ENCODE measurements at places on chromosomes 7 and 10.

DNA sequence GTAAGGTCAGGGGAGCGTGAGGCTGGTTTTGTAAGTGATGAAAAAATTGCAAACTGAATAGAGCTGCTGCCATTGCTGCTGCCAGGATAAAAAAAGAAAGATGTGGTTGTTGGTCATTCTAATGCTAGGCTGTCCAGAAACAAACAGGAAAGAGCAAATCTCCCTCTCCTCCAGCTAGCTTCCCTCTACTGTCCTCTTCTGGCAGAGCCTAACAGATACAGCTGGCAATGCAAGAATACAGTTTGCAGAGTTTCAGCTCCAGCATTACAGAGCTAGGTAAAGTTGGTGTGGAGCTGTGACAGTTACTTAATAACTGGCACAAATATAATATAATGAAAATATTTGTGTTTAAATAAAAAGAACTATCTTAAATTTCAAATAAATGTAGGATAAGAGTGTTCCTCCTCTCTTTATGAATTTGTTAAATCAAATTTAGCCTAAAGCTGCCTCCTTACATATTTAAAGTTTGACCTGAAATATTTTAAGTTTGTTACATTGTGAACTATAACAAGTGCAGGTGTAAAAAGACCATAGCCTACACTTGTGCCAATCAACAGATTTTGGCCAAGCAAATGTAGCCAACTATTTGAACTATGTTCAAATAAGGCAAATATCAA lies 407.7 kb downstream of the SH2D4B start:
- no peak for DNase-seq

- no peak for DNase-seq
These were observed 45.7 kb downstream of the BTAF1 start for GRCh38 chr10:91969297-91969696.

DNA sequence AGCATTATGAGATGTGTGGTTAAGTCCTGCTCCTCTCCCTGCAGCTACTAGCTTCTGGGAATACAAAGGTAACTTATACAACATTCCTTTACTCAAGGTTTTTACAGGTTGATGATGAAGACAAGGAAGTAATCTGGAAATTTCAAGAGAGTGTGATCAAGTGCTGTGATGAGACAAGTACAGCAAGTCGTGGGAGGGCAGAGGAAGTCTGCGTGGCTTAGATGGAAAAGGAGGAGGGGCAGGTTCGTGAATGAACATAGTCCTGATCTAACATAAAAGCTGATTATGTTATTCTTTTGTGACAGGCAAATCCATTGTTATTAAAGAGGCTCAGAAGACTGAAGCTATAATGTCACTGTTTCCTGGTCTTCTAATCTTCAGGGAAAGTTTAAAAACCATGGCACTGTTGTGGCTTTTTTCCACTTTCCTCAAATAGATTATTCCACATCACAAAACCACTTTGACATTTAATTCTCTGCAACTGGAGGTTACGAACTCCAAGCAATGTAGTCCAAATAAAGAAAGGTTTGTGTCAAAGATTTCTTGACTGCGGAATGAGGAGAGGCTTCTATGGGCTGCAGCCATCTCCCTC lies 84.1 kb downstream of the CPXM2 start:
- no peak for DNase-seq

- DNase-seq, result no peak
These were observed 1203.2 kb downstream of the SORCS3 start for GRCh38 chr10:105844241-105844640.
